ENCODE measurements at places on chromosomes 1 and 21.

- no peaks in the 10 kb centered on the region for H3K36me3 ChIP-seq
- DNase-seq, result no peak
- peaks cover 60% of the 10 kb centered on the region for H3K27me3 ChIP-seq
Observed at GRCh38 chr1:94544706-94545490, 3.3 kb upstream of the F3 start.

DNA sequence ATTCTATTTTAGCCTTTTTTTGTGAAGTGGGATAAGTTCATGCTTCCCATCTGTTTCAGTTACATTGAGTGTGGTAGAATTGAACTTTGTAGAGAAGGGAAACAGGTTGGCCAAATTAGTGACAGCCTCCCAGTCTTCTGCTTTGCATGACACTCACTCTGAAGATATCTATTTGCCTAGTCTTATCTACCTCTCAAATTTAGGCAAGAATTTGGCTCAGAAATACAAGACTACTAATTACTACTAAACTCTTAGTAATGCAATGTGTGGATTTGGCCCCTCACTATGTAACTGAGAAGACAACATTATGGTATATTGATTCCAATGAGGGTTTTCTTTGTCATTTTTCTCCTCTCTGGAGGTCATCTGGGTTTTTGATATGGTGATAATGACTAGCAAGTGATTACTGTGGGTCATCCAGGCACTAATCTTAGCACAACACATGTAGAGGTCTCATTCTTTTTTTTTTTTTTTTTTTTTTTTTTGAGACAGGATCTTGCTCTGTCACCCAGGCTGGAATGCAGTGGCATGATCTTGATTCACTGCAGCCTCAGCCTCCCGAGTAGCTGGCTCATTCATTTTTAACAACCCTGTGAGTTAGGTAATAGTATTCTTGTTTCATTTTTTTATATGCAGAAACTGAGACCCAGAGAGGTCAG lies 6.3 kb downstream of the FAM20B start:
- H3K27ac ChIP-seq, result no peak overlapping the region
- H3K36me3 ChIP-seq, result no peaks in the 10 kb centered on the region
- peaks cover 69% of the 10 kb centered on the region for H3K4me1 ChIP-seq
- H3K27me3 ChIP-seq, result no peaks in the 10 kb centered on the region

DNA sequence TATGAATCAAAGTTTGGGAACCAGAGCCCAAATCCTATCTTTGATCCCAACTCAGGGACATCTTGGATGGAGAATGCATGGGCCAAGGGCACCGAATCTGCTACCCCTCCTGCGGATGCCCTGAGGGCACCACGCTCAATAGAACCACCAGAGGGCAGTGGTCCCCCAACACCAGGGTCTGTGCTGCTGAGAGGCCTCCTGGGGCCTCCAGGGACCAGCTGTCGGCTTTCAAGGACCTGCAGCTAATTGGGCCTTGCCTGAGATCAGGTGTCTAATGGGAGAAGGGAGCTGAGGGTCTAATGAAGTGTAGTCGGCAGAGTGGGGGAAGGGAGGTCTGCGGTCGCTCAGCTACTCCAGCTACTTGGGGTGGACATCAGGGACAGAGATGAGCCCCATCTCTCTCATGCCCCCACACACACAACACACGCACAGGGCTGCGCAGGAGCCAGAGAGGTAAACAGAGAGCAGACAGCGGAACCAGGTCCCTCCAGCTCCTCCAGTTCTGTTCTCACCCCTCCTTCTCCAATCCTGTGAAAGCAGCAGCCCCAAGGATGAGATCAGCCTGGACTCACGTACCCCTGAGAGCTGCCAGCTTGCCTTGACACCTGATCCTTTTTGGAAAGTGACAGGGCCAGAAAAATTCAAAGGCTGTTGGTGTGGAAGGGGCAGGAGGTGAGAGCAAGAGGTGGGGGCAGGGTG lies 34.9 kb upstream of the PPP1R15B start:
- H3K27me3 ChIP-seq, result no peaks in the 10 kb centered on the region
- peaks cover 47% of the 10 kb centered on the region for H3K36me3 ChIP-seq
- H3K27ac ChIP-seq, result peak overlapping the region; percentile 65
- peak; percentile 92 for DNase-seq

DNA sequence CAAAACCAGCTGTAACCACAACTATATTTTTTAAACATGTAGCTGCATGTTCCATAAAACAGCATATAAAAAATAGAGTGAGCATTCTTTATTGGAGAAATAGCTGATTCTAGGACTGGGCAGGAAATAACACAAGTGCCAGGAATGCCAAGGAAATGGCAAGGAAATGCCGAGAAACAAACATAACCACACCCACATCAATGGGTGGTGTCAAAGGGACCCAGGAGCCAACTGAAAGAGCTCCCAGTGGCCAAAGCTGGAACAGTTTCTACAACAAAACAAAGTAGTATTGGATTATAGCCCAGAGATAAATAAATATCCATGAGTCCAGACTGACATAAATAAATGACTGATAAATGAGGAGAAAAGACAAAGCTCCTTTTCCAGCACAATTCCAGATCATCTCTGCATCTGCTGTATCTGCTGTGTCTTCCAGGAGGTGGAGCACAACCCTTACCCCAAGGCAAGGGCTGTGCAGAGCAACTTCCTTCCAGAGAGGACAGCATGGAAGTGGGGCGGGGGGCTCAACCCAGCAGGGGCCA lies 28.1 kb downstream of the ADARB1 start:
- H3K36me3 ChIP-seq, result peaks cover 3% of the 10 kb centered on the region
- no peak for DNase-seq

- no peak overlapping the region for H3K4me3 ChIP-seq
- no peaks in the 10 kb centered on the region for H3K4me1 ChIP-seq
- peaks cover 22% of the 10 kb centered on the region for H3K27me3 ChIP-seq
- H3K27ac ChIP-seq, result no peak overlapping the region
- no peaks in the 10 kb centered on the region for H3K36me3 ChIP-seq
Observed at GRCh38 chr21:45248893-45249381, 38.8 kb downstream of the POFUT2 start.

- no peak overlapping the region for H3K27ac ChIP-seq
- peaks cover 28% of the 10 kb centered on the region for H3K27me3 ChIP-seq
- no peak for DNase-seq
- H3K36me3 ChIP-seq, result no peaks in the 10 kb centered on the region
- H3K4me1 ChIP-seq, result peaks cover 2% of the 10 kb centered on the region
Observed at GRCh38 chr1:47980501-47980900, 16.7 kb downstream of the TRABD2B start.

GRCh38 chr1:31232689-31233088 lies 7.0 kb downstream of the NKAIN1 start:
- H3K4me1 ChIP-seq, result no peaks in the 10 kb centered on the region
- DNase-seq, result no peak
- no peak overlapping the region for H3K4me3 ChIP-seq
- H3K36me3 ChIP-seq, result no peaks in the 10 kb centered on the region
- H3K27me3 ChIP-seq, result peaks cover 29% of the 10 kb centered on the region
